ENCODE measurements at places on chromosomes 5 and 9. TPM values are rescaled to one million over a fixed set of nuclear protein-coding genes. Genes with fewer than 3 reads are reported as not detected.

Gene N4BP3
- total RNA-seq: 0.43 TPM

Gene FOXD4L3
- total RNA-seq: not detected

Gene MFAP3
- 51.6 TPM for total RNA-seq

Gene GPX3
- 28.9 TPM for total RNA-seq

Gene ZNF366
- not detected for total RNA-seq

Gene VAV2
- 16.6 TPM for total RNA-seq

Gene OXCT1
- 26.8 TPM for total RNA-seq

Gene PLPP1
- 57.6 TPM for total RNA-seq

Gene CYSRT1
- total RNA-seq: 0.14 TPM

Gene CDH9
- not detected for total RNA-seq

Gene PLPPR1
- not detected for total RNA-seq

Gene SEMA5A
- total RNA-seq: 116 TPM

Gene NXNL2
- 0.22 TPM for total RNA-seq

Gene RAD50
- total RNA-seq: 48.4 TPM

Gene CLINT1
- total RNA-seq: 118 TPM

Gene ZNF879
- 3.3 TPM for total RNA-seq

Gene CAMK2A
- 2.0 TPM for total RNA-seq

Gene ORM1
- not detected for total RNA-seq

Gene ANKRD18A
- not detected for total RNA-seq

Gene SPINK6
- not detected for total RNA-seq

Gene DMRT3
- not detected for total RNA-seq

Gene SLC6A18
- not detected for total RNA-seq

Gene FOXD4L6
- total RNA-seq: under 0.01 TPM

Gene AGXT2
- not detected for total RNA-seq

Gene SLC4A9
- not detected for total RNA-seq

Gene ZNF608
- 11.5 TPM for total RNA-seq

Gene GHR
- total RNA-seq: 0.86 TPM

Gene CARTPT
- not detected for total RNA-seq

Gene ACOT12
- 0.57 TPM for total RNA-seq

Gene PCDHAC2
- total RNA-seq: 0.22 TPM

Gene SLC22A5
- total RNA-seq: 9.2 TPM

Gene DOK3
- total RNA-seq: 2.2 TPM

Gene SYK
- under 0.01 TPM for total RNA-seq

Gene SAXO1
- not detected for total RNA-seq

Gene TXNDC8
- not detected for total RNA-seq

Gene SKP1
- 138 TPM for total RNA-seq

Gene GRM6
- not detected for total RNA-seq

Gene TAF11L5
- not detected for total RNA-seq

Gene NHP2
- total RNA-seq: 122 TPM

Gene NPDC1
- 21.0 TPM for total RNA-seq

Gene ECM2
- 1.5 TPM for total RNA-seq

Gene ENTREP1
- total RNA-seq: 0.14 TPM

Gene SEMA6A
- 1.1 TPM for total RNA-seq

Gene CENPK
- total RNA-seq: 2.8 TPM

Gene UGT3A1
- not detected for total RNA-seq

Gene LTC4S
- 0.88 TPM for total RNA-seq

Gene IFNA2
- not detected for total RNA-seq

Gene SHOC1
- 0.14 TPM for total RNA-seq

Gene C9orf50
- not detected for total RNA-seq

Gene SCGB3A2
- total RNA-seq: not detected
